A172 (cell line): ENCODE measurements at places on chromosomes 12 and 14. TPM values are rescaled to one million over a fixed set of nuclear protein-coding genes. Genes with fewer than 3 reads are reported as not detected.

DNA sequence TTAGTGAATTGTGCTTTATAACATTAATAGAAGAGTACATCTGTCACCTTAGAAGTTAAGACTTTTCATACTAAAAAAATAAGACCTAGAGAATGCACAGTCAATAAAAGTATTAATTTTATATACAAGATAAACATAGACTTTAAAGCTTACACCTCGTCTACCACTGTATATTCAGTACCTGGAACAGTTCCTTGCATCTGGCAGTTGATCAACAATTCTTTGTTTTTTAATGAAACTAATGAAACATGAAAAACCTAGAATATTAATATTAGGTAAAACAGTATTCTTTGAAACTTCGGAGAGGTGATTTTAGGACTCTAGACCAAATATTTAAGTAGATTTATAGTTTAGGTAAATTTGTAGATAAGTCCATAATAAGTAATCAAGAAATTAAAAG lies 4.3 kb downstream of the GOLT1B start:
- DNase-seq: no peak

DNA sequence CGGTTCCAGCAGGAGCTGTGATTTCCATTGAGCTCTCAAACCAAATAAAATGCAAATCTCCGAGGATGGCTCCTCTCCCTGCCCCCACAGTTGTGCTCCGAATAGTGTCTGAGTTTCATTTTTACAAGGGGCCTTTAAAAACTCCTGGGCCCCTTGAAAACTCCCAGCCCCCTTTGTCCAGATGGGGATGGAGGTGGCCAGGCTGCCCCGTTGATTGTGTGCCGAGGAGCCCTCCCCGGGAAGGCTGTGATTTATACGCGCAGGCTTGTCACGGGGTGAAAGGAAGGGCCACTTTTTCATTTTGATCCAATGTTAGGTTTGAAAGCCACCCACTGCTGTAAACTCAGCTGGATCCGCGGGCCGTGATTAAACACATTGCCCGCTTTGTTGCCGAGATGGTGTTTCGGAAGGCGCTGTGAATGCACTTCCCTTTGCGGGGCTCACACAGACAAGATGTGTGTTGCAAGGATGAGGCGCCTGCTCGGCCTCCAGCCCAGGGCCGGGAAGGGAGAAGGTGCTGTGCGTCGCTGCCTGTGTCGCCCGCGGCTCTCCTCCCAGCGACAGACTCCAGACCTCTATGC lies 98.8 kb downstream of the TMEM132C start:
- no peak for DNase-seq

GRCh38 chr12:72025524-72025923 lies 86.9 kb downstream of the TPH2 start:
- DNase-seq: no peak

The BATF gene
- not detected in 2 replicates for total RNA-seq

- DNase-seq: no peak
Measured at GRCh38 chr14:96191353-96191752, 13.3 kb upstream of the BDKRB2 start.

DNA sequence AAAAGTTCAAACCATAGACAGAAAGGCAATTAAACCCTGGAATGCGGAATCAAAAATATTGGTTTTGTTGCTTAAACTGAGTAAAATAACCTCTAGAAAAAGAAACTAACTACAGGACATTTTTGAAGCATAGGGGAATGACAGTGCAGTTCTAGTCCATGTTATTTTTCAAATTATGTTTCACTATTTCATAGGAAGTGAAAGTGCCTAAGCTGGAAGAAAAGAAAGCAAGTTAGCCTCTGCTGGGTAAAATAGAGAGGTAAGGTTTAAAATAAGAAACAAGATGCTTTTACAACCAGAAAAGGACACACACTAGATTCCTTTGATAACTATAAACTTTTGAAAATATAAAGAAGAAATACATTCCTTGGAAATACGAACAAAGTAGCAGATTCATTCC lies 1.1 kb downstream of the CLECL1 start:
- DNase-seq: no peak

DNA sequence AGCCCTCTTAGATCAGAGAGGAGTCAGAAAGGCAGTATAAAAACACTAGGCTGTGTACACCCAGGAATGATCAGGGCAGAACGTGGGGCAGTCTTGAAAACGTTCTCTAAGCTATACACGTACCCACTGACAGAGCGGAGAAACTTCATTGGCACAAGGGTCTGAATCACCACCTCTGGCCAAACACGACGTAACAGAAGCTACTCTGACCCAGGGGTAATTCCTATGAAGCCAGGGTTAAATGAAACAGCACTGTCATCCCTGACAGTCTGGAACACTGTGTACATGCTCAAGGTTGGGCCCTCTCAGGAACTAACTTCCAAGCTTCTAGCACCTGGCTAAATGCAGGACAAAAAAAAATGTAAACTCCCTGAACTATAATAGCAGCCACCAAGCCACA lies 38.4 kb downstream of the PARP11 start:
- DNase-seq: no peak

DNA sequence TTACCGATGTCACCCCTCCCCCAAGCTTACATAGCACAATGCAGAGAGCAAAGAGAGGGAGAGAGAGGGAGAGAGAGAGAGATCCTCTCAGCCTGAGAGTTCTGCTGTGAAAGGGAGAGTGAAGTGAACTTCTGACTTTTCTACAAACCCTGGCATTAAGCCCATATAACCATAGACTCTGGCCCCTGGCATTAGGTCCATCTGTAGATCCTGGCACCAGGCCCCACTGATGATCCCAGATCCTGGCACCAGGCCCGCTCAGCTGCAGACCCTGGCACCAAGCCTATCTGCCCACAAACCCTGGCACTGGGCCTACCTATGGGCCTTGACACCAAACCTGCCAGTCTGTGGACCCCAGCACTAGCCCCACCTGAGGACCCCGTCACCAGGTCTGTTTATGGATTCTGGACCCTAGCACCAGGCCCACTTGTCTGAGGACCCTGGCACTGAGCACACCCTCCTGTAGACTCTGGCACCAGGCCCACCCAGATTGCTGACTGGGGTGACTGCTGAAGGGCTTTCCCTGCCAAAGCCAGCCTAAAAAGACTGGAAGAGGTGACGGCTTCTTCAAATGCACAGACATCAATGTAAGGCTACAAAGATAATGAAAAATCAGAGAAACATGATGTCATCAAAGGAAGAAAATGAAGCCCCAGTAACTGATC lies 14.5 kb upstream of the KRT83 start:
- DNase-seq: no peak

GRCh38 chr12:47997321-47997720 lies 7.0 kb downstream of the COL2A1 start:
- no peak for DNase-seq

GRCh38 chr12:51270951-51271518 lies 820 bp upstream of the SMAGP start:
- peak; percentile 87 for DNase-seq

DNA sequence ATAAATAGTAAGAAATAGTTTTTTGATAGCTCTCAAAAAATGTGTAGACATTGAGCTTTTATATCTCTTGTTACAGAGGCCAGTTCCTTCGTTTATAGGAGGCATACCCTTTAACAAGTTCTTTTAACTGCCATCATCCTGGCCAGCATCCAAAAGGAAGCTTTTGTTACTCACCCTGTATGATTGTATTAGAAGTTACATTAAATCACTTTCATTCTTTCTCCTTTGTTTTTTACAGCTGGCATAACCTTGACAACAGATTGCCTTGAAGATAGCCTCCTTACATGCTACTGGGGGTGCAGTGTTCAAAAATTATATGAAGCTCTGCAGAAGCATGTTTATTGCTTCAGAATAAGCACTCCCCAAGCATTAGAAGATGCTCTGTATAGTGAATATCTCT lies 20.1 kb downstream of the CGRRF1 start:
- peak; percentile 18 for DNase-seq

DNA sequence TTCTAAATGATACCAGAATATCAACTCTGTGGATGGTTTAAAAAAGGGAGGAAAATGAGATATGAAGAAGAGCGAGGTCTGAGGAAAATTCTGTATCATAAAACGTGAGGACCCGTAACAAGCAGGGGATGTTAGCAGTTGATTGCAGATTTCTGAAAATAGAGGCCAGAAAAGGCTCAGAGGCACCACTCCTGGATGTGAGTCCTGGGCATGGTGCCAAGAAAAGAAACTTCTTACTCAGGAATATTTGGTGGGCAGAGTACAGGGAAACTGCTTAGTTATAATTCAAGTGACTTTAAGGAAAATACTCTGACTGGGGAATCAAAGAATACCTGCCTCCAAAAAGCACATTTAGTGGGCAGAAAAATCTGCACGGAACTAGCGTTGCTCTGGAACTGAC lies 85.5 kb downstream of the PRICKLE1 start:
- DNase-seq: no peak

DNA sequence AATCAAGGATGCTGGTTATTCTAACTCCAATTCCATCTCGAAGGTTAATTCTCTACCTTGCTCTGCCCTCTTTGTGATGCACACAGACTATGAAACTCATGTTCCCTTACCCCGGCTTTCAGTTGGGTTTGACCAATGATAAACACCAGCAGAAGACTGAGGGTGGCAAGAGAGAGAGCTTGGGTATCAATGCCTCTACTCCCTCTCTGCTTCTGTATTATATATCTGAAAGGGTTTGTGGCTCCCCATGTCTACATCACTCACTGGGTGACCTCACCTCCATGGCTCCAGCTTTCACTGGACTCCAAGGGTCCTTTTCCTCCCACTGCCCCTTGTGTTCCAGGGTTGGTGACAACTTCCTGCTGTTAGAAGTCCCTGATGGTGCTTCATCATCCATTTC lies 659.0 kb upstream of the TBX3 start:
- DNase-seq: no peak

GRCh38 chr12:70812136-70812535 lies 108.4 kb downstream of the PTPRR start:
- no peak for DNase-seq

DNA sequence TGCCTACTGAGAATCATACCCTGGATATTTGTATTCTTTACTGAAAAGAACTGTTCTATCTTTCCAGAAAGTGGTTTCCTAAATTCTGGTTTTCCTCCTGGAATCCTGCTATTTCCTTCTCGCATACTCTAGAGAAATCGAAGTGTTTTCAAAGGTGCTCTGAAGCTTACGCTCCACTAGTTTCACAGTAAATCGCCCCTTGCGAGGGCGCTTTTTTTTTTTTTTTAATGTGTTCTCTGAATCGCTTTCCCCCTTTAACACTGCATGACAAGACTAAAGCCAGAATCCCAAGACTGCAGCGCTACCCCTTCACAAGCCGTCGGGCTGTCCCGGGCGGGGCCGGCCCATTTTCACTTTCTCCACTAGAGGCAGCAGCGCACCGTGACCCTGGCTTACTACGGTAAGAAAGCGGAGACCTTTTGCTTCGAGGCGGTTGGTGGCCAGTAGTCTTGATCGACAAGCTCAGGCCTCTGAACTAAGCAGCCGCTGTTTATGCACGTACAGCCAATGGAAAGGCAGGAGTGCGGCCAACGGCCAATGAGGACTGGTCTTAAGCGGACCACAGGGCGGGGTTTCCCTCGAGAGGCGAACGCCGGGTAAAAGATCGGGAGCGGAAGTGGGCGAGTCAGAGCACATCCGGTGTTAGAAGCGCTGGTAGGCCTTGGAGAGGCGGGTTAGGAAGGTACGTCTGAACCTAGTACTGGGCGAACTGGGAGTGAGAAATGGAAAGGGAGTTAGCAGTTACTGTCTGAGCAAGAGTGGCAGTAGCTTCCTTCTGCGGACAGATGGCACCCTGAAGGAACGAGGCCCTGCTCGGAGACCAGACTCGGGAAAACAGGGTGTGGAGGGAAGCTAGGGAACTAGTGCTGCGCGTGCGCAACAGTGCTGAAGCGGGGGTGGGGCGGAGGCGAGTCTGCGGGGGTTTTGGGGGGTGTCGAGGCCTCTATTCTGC lies at the start of gene TMBIM6:
Gene TMBIM6, plus strand, starts transcription at position 628 of the 952 bp plus-strand sequence. CDS start 10,937 bp downstream, outside the sequence.
- DNase-seq: peak; percentile 99

DNA sequence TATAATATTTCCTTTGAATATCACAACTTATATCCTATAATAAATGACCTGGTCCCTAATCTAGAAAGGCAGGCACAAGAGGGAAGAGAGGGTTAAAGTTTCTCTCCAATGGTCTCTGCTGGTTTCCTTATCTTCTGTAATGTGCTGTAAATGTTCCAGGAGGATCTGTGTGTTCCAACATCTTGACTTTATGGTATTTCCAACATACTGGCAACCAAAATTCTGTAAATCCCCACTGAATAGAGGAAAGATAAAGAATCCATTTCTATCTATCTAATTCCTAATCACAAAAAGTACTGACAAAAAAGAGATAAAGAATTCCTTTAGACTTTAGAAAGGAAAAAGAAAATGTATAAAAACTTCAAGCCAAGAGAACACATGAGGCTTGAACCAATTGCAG lies 146.4 kb upstream of the CCDC198 start:
- DNase-seq: no peak

The MYO1H gene
- total RNA-seq: not detected in 2 replicates

GRCh38 chr12:11677093-11677492 lies 27.6 kb downstream of the ETV6 start:
- DNase-seq: no peak

GRCh38 chr12:58504143-58504938 lies 416.0 kb downstream of the LRIG3 start:
- DNase-seq: no peak

The PTGDR gene
- total RNA-seq: not detected in 2 replicates

GRCh38 chr12:19369691-19370148 lies 69.6 kb upstream of the AEBP2 start:
- no peak for DNase-seq

DNA sequence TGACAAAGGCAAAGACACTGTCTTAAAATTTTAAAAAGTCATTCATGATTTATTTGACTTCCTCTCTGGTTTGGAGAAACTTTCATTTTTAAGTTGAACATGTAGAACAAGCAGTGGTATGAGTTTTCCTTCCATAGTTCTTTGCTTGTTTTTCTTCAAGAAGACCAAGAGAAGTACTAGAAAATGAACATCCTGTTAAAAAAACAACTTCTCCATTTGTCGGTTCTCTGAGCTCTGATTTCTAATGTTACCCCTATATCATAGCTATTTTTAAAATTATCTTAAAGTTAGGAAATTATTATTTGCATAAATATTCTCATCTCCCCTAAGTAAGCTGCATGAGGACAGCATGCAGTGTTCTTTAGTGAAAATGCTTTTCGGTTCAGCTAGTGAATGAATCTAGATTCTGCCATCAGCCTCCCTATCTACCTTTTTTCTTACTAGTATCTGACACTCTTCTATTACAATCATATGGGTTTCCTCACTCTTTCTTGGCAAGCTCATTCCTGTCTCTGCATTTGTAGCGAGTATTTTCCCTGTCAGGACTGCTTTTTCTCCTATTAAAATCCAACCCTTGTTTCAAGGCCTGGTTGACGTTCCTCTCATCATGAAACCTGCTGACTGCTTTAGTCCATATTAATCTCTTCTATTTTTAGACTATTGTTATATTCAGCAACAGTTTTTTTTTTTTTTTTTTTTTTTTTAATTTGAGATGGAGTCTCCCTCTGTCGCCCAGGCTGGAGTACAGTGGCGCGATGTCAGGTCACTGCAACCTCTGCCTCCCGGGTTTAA lies 15.8 kb downstream of the DIP2B start:
- no peak for DNase-seq

- DNase-seq: peak; percentile 28
Measured at GRCh38 chr14:63492391-63492790, 50.8 kb downstream of the PPP2R5E start.

GRCh38 chr12:28883406-28883997 lies 265.6 kb upstream of the FAR2 start:
- no peak for DNase-seq

GRCh38 chr12:62744551-62744950 lies 190.4 kb downstream of the PPM1H start:
- DNase-seq: peak; percentile 56
